ENCODE measurements at places on chromosomes 12 and 14. TPM values are rescaled to one million over a fixed set of nuclear protein-coding genes. Genes with fewer than 3 reads are reported as not detected.

Gene KLRG1
- total RNA-seq = 5.2 TPM

Gene DPPA3
- not detected for total RNA-seq

Gene CDCA3
- total RNA-seq = 1.2 TPM

Gene GPR65
- 1.2 TPM for total RNA-seq

Gene FOXG1
- not detected for total RNA-seq

Gene ACSM4
- total RNA-seq = not detected

Gene DNAJC22
- 0.86 TPM for total RNA-seq

Gene DIO2
- 1.1 TPM for total RNA-seq

Gene CLEC2A
- not detected for total RNA-seq

DNA sequence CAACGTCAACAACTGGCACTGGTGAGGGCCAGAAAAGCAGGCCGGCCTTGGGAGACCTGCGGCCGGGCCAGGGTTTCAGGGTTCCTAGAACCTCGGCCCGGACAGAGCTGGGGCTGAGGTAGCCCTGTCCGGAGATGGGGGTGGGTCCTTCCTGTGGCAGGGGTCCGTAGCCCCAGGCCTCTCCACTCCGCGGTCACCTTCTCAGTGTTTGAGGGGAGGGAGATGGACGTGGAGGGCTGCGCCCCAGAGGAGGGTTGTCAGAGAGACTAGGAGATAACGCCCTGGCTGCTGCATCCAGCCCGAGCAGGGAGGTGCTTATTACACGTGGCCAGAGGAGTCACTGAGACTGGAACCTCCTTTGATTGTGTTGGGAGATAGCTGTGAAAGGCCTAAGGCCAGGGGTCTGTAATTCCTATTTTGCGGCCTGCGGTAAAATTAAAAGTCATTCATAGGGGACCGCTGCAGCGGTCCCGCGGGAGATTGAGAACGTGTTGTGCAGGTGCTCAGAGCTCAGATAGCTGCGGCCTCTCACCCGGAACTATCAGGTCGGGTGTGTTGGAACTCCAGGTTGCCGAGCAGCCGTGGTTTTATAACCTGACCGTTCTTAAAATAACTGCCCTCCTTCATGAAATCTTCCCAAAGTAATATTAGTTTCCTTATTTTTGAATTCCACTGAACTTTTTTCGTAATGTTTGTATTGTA is 507 bp downstream of the AHSA1 start:
- peak; percentile 26 for DNase-seq

DNA sequence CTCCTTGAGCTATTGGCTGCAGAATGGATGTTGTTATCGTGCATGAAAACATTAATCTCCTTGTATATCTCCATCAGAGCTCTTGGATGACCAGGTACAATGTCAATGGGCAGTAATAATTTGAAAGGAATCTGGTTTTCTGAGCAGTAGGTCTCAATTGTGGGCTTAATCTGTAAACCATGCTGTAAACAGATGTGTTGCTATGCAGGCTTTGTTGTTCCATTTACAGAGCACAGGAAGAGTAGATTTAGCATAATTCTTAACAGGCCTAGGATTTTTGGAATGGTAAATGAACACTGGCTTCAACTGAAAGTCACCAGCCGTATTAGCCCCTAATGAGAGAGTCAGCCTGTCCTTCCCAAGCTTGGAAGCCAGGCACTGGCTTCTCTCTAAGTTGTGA is 50.4 kb downstream of the ATG14 start:
- DNase-seq = no peak

DNA sequence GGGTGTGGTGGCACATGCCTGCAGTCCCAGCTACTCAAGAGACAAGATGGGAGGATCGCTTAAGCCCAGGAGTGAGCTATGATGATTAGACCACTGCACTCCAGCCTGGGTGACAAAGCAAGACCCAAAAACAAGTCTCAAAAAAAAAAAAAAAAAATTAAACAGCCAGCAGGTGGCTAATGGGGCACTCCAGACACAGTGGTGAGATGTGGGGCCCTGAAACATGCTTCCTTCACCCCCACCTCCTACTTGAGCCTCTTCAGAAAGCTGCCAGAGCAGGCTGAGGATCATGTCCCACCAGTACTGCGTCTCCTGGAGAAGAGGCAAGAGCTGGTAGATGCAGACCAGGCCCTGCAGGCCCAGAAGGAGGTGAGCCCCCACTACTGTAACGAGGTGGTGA is 2.1 kb downstream of the CFAP73 start:
- DNase-seq = no peak

GRCh38 chr12:66885115-66885875 is 206.4 kb upstream of the GRIP1 start:
- peak; percentile 25 for DNase-seq

DNA sequence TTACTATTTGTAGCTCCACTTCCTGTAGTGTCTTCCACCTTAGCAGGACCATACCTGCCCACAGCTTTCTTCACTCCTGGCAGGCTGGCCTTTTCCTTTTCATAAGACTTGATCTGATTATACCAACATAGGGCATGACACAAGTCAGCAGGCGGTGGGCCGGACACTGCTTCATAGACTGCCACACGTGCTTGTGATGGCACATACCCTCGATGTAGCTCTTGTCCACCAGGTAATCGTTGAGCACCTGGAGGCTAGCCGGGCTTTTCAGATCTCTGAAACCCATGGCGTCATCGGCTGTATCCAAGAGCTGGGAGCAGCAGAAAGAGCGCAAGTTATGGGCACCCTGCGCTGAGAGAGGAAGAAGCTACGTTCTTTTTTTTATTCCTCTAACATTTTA is 53.7 kb upstream of the TMEM263 start:
- DNase-seq = no peak

DNA sequence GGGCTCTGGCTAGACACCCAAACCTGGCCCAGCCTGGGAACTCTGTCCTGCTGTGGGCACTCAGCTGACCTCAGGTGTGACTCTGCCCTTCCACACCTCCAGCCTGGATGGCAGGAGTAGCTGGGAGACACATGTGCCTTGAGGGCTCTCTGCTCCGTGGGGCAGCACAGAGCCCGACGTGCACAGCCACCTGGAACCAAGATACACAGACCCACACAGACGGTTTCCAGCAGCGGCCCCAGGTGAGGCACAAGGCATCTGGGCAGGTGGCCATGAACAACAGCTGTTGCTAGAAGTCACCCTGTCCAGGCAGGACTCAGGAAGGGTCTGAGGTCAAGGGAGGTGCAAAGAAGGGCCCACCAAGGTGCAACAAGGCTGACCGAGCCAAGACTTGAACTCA is 5.9 kb downstream of the DEGS2 start:
- DNase-seq = peak; percentile 40

DNA sequence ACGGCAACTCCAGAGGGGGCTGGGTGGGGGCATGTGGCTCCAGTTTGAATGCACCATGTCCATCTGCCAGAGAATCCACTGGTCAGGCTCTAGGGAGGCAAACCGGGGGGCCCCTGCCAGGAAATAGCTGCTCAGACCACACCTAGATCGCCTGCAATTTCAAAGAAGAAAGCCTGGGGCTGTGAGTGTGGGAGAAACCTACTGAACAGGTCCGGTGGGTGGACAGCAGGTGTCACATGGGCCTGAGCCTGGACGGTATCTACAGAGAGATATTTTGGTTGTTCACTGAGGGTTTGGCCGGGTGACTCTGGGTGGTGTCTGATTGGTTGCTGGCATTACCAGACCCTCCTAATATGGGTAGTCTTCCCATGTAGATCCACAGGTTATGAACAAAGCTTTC is 32.0 kb downstream of the DAO start:
- no peak for DNase-seq

GRCh38 chr12:92547906-92548305 is 154.9 kb upstream of the PLEKHG7 start:
- no peak for DNase-seq

- no peak for DNase-seq
These were observed 93.3 kb downstream of the CIT start for GRCh38 chr12:119783787-119784186.

DNA sequence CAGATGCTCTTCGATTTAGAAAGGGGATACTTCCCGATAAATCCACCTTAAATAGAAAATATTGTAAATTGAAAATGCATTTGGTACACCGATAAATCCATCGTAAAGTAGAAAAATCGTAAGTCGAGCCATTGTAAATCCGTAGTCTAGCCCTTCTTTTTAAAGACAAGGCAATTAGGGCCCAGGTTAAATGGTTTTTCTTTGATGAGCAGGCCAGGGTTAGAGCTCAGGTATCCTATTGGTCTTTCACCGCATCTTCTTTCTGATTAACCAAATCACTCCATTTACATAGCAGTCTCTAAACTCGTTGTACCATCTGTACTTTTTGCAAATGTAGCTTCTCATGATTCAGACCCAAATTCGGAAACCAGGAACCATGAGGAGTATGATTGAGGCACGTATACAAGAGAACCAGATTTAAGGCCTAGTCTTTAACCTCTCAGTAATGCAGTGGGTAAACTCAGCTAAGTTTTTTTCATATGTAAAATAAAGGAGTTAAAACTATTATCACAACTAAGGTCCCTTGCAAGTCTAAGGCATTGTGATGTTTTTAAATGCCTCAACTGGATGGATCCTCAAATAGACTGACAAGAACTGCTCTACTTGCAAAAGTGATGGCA is 2.2 kb upstream of the YAF2 start:
- no peak for DNase-seq

- DNase-seq = no peak
These were observed 86.6 kb downstream of the FOXN3 start for GRCh38 chr14:89330236-89331002.

DNA sequence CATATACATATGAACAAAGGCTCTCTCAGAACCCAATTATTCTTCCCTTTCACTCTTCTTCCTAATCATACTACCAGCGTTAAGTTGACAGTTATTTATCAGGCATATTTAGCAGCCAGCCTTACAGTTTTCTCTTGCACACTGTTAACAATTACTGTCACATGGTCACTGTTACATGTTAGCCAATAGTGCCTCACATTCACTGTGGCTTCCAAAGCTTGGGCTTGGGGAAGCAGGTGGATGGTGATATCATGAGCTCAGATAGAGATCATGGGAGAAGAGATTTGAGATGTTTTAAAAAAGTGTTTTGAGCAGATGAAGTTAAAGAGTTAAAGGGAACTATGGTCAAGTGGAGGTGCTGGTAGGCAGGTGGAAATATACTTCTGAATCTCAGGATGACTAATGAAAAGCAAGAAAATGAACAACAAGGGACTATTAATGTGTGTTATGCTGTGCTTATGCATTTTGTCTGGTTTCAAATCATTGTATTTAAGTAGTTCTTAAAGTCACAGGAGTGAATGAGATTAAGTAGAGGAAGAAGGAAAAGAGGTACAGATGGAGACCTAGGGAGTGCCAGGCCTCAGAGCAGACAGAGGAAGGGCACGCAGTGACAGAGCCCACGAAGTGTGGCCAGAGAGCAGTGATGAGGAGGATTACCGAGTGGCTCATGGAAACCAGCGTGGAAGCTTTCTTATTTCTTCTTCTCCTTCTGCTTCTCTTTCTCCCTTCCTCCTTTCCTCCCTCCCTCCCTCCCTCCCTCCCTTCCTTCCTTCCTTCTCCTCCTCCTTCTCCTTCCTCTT is 39.6 kb downstream of the BICD1 start:
- no peak for DNase-seq

DNA sequence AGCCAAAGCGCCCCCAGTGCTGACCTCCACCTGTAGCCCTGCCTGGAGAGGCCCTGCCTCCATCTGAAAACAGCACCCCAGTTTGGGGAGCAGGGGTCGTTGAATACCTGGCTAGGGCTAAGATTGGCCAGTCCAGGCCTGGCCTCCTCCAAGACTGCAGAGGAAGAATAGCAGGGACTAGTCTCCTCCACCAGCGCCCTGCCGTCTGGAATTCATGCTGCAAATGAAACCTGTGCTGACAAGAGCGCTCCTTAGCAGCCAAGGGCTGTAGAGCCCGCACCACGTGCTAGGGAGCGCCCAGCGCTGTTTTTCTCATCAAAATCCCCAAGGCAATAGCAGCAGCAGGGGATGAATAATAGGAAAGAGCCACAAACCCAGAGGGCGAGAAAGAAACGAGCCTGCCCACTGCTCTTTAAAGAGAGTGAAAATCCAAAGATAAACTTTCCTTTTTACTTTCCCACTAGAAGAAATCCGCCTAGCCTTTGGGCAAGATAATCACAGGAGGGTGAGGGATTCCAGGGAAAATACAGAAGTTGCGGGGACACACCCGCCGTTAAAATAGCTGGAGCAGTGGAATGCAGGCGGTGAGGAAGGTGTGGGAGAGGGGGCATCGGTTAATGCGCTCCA is 3.3 kb downstream of the COL2A1 start:
- DNase-seq = no peak

GRCh38 chr12:82745807-82746206 is 59.1 kb downstream of the TMTC2 start:
- DNase-seq = no peak

DNA sequence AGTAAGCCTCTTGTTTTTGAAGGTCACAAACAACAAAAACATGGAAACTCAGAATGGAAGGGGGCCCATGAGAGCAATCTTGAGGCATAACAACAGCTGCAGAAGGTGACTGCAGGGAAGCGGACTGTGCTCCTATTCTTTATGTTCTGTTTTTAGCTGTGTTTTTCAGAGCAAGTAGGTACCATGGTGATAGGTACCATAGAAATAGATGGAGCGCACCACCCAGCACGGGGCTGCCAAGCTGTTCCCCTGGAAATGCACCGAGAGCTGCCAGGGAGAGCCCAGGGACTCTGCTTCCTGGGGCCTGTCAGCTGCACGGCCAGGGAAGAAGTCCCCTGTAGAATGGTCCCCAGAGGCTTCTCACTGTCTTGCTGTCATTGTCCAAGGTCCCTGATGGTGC is 32.8 kb downstream of the DGLUCY start:
- peak; percentile 55 for DNase-seq

GRCh38 chr12:50574601-50575348 is 70.0 kb downstream of the DIP2B start:
- DNase-seq = no peak

GRCh38 chr14:72525087-72525915 is 368.6 kb downstream of the DPF3 start:
- no peak for DNase-seq

- DNase-seq = no peak
These were observed 2.9 kb downstream of the DUSP16 start for GRCh38 chr12:12559719-12560296.

GRCh38 chr12:49534731-49535278 is 4.0 kb upstream of the KCNH3 start:
- DNase-seq = no peak

- DNase-seq = no peak
These were observed 17.2 kb downstream of the DERA start for GRCh38 chr12:15928346-15928745.

DNA sequence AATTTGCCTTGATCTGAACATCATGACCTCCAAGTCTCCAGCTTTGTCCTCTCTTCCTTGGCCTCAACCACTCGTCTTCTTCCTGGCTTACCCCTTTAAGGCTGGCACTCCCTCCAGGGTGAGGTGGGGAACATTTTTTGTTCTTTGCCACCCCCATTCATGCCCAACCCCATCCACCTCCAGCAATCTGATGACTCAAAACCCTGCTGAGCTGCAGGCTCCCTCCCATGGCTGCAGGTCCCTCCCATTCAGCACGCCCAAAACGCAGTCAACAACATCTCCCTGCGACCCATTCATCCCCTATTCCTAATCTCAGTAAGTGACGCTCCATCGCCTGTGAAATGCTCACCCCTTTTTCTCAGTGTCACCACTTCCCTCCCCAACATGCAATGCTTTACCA is 138.8 kb upstream of the PRMT8 start:
- DNase-seq = no peak

GRCh38 chr12:101793401-101793800 is 37.4 kb downstream of the GNPTAB start:
- no peak for DNase-seq

- DNase-seq = no peak
These were observed 239.2 kb upstream of the FKBP4 start for GRCh38 chr12:2555487-2556082.

Measured in right cardiac atrium (tissue), 5 donors.